Ascending aorta (tissue), 2 donors: ENCODE measurements at places on chromosomes 12 and 14.

GRCh38 chr12:9387450-9387849 is 179.3 kb upstream of the PZP start:
- no peak for DNase-seq

- no peak for DNase-seq
Observed at GRCh38 chr12:75635606-75636444, 124.4 kb upstream of the KRR1 start.

DNA sequence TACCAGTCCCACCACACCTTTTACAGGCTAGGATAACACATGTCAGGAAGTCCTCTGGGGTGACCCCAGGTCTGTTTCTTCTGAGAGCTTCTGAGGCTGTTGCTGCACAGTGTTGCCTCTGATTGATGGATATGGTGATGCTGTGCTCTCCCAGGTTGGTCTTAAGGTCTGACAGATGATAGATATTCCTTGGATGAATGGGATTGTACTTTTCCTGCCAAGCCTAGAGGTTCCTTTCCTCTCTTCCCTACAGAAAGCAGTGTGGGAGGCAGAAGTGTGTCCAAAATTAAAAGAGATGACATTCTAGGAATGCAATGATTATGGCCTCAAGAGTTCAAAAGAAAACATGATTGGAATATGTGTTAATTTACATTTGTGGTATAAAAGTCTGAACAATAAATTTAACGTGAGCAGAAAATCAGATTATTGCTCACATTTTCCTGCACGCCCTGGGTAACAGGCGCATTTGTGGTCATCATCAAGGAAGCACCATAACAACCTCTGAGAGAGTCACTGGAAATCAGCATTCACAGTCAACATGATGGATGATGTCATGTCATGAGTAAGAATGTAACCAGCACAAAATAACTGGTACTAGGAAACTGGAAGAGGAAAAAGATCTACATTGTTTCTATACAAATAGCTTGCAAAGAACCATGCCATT is 73.7 kb downstream of the BBS10 start:
- no peak for DNase-seq

- no peak for DNase-seq
Observed at GRCh38 chr14:34104489-34105397, 153.9 kb upstream of the EGLN3 start.

DNA sequence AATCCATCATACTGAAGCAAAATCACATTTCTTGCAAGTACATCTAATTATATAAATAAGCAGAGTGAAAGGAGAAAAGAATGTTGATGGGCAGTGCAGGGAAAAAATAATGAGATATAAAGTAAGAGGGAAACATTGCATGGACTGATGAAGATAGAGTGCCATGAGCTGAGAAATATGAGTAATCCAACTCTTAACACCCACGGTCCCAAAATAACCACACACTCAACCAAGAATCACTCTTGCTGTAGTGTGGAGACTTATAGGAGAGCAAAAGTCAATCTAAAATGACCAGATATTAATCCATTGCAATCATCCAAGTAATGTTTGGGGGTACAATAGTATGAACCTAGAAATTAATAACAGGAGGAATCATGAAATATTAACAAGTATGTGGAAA is 40.2 kb downstream of the MYF5 start:
- no peak for DNase-seq

- DNase-seq = no peak
Observed at GRCh38 chr12:70398862-70399261, 32.8 kb downstream of the KCNMB4 start.

- DNase-seq = no peak
Observed at GRCh38 chr14:27995691-27996090, 770.9 kb upstream of the FOXG1 start.

- no peak for DNase-seq
Observed at GRCh38 chr14:71863766-71864165, 68.5 kb upstream of the RGS6 start.

DNA sequence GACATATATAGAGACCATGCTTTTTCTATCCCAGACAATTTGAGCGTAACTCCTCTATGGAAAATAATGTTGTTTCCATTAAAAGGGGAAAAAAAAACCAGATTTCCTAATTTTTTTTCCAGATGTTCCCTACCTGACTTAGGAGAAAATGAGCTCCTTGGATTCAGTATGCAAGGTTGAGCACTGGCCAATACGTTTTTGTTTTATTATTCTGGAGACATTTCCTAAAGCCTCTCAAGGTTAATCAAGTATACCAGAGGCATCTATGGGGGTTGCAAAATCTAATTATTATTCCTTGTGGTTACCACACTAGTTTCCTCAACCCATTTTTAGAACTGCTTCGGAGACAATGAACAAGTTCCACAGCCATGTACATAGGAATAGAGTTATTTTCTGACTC is 291.3 kb downstream of the SLC16A7 start:
- DNase-seq = no peak

DNA sequence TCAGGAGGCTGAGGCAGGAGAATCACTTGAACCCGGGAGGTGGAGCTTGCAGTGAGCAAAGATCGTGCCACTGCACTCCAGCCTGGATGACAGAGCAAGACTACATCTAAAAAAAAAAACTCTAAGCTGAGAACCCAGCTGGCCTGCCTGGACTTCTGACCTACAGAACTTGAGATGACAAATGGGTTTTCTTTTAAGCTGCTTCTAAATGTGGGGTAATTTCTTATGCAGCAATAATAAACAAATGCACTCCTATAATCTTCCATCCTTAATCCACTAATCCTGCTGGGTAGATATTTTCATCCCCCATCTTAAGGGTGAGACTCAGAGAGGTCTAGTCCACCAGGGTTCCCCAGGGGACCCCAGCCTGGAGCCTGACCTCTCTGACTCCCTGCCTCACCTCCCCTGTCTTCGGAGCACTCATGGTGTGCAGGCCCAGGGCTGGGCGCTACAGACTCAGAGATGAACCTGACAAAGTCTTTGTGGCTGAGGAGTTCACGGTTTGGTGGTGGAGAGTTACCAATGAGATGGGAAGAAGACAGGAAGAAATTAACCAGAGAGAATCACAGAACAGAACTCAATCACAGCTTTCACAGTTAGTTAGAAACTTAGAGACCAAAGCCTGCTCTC is 39.7 kb upstream of the BDKRB2 start:
- no peak for DNase-seq

DNA sequence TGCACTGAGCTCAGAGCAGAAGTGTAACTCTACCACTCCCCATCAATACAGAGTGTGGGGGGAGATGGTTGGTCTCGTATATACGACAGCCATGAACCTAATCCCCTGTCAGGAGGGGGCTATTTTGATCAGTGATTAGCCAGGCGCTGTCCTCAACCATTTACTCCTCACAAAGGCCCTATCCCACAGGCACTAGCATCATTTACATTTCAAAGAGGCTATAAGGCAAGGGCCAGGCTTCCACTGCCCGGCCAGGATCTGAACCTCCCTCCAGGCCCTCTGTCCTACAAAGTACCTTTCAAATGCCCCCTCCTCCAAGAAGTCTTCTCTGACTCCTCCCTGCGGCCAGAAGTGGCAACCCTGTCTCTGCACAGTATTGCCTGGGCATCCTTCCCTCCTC is 74.7 kb downstream of the ITPK1 start:
- DNase-seq = no peak

DNA sequence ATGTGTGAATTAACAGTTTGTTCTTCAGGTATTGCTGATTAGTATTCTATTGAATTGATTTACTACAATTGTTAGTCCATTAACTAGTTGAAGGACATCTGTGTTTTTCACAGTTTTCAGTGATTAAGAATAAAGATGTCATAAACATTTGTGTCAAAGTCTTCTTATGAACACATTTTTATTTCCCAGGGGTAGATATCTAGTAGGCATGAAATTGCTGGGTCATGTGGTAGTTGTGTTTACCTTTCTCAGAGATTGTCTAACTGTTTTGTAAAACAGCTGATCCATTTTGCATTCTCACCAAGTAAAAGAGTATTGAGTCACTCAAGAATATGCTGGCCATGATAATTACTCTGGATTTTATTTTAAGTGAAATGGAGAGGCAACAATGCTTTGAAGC is 1145.3 kb downstream of the FSCB start:
- DNase-seq = no peak

GRCh38 chr14:62706217-62706616 is 339.0 kb downstream of the KCNH5 start:
- no peak for DNase-seq

DNA sequence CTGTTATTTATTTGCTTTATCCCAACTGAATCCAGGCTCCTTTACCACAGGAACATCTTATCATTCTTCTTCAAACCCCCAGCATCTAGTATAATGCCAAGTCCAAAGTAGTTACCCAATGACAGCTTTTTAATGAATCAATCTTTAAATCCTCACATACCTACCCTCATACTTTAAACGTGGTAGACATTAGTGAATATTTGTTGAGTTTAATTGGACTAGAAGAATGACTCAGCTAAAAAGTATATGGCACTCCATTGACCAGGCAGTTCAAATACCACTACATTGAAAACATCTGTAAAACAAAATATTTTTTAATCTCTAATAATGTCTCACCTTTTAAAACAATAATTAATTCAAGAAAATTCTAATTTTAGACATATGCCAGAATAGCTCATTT is 98.1 kb downstream of the ZFC3H1 start:
- no peak for DNase-seq

DNA sequence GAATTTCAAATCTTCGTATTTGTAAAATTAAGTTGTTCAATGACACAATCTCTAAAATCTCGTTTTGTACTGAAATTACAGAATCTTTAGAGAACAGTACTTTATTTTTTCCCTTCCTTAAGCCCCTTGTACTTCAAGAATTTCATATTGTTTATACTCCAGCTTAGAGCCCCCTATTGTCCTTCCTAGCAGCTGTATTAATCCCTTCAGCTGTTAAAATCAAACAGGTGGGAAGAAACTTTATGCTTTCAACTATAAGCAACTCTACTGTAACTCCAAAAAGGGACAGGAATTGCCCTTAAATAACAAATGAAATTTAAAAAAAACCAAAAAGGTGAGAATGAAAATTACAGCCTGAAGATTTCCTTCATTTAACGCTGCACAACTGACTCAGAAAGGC is 1.7 kb downstream of the NACA start:
- no peak for DNase-seq

DNA sequence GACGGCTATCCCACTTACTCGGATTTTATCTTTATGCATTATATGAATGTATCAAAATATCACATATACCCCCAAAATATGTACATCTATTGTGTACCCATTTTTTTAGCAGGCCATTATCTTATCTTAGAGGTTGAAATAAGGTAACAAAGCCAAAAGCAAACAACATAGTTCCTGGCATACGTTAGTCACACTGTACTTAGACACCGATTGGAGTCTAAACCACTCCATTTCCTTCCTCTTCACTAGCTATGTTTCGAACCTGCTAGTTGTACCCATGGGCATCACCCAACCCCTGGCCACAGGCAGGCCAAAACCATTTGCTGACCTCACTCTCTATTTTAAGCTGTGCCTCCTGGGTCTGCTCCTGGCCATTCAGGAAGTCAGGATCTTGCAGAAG is 66.3 kb downstream of the GRIN2B start:
- DNase-seq = no peak

DNA sequence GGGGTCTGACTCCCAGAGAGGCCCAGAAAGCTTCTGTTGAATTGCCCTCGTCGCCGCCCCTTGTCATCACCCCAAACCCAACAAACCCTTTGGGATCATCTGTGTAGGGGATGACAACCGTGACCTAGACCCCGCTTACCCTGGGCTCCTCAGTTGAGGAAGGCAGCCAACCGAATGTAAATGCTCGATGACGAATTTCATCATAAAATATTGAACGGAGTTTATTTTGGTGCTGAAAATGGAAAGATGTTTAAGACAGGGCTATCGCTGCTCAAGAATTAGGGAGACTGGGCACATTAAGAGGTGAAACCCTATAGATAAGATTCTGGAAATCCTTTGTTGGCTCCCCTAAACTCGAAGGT is 512 bp downstream of the ACTR10 start:
- no peak for DNase-seq

DNA sequence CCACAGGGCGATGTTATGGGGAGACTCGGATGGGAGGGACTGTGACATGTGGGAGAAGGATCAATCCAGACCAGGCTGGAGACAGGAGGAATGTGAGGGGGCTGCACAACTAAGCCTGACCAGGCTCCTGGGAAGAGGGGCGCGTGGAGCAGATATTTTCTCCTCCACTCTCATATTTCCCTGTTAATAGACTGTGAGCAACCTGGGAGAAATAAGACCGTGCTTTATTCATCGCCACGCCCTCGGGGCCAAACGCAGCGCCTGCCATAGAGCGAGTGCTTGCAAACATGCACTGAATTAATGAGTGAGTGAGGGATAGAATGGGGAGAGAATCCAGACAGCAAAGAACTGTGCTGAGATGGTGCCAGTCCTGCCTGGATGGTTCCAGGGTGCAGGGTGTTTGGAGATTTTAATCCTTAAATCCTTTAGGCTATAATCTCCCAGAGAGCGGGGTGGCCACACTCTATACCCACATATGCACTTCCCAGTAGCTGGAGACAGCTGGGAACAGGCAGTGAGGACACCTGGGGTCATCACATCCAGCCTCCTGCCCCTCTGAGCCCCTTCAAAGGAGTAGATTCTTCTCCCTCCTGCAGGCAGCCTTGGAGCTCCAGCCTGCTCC is 13.6 kb upstream of the FAIM2 start:
- DNase-seq = peak; percentile 27

DNA sequence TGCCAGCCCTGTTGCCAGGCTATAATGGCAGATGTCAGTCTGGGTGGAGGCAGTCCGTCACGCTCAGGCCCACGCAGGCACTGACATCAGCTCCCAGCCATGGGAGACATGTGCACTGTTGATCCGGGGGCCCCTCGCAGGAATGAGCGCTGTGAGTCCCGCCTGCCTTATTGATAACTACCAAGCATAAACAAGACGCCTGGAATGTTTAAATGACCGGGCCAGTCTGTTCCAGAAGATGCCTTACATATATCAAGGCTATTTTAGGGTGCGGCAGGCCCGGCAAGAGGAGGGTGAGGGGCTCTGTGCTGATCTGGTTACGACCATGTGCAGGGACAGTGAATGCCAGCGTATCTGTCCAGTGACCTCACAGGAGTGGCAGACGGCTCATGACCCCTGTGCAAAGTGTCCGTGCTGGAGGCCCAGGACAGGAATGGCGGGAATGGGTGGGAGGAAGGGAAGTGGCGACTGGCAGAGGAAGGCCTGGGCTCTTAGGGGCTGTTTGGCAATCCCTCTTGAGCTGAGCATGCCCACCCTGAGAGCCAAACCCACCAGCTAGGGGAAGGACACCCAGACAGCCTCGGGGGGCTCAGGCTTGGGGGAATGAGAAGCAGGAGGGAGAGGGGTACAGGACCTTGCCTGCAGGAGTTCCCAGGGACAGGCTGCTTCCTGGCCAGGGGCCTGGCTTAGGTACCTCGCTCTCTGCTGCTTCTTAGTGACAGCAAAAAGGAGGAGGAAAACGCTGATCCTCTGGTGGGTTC is 49.3 kb downstream of the DLK1 start:
- DNase-seq = no peak

GRCh38 chr14:69357544-69358200 is 40.4 kb downstream of the ERH start:
- DNase-seq = no peak
